ENCODE measurements at places on chromosomes 4 and X.

DNA sequence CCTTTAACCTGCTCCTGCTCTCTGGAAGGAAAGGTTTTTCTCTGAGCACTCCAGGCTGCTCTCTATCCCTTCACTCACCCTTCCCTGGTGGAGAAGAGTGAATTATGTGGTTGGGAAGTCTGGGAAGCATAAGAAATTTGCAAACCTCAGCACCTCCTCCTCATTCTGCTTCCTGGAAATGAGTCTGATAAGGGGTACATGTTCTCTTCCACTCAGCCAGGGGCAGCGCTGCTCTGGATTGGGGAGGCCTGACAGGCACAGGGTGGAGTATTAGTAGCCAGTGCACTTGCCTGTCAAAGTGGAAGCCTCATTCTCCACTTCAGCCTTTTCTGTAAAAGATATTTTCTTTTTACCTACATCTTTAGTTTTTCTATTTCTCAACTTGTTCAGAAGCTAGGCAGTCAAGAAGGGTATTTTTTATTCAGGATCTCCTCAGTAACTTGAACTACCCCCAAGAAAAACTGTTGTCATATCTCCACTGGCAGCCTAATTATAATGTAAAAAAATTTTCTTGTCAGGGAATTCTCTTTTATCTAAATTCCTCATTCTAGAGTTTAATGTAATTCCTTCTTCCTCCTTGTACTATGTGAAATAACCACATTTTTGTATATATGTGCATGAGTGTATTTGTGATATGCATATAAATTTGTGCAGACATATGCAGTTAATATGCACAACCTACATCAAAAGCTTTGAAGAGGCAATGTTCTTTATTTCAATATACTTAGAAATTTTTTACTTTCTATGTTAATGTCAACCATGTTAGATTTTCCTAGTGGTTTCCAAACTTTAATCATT is 15.3 kb downstream of the ADAMTS3 start:
- no peak for DNase-seq

DNA sequence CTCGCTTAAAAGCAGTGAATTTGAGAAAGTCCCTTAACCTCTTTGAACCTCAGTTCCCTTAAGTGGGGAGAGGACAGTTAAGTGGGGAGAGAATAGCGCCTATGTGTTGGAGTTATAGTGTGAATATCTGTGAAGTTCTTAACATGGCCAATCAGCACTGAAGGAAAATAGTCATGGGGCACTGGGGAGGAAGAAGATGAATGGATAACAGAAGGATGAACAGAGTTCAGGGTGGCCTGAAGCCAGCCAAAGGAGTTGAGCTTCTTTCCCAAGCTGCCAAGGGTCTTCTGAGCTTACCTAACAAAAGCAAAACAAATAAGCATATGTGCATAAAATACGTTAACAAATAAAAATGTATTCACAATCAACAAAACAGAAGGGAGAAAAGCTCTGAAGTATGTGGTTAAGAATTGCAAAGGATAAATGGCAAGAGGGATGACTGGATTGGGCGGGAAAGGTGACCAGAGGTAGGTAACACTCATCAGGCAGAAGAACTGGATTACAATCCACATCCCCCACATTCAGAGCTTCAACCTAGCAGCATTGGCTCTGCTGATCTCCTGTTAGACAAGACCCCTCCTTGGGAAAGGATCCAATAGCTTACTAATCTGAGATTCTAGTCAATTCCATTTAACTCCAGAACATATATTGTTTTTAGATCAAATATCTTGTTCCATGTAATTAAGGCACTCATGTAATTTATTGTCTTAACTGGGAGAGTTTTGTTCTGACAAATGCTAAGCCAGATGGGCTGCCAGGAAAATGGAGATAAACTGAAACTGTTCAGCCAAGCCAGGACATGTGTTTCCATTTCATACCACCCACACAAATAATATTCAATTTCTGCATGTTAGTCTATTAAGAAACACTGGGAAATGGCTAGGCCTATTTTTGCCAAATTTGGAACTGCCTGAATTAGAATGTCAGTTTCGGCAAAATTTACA is 221.2 kb downstream of the LDB2 start:
- DNase-seq: no peak

DNA sequence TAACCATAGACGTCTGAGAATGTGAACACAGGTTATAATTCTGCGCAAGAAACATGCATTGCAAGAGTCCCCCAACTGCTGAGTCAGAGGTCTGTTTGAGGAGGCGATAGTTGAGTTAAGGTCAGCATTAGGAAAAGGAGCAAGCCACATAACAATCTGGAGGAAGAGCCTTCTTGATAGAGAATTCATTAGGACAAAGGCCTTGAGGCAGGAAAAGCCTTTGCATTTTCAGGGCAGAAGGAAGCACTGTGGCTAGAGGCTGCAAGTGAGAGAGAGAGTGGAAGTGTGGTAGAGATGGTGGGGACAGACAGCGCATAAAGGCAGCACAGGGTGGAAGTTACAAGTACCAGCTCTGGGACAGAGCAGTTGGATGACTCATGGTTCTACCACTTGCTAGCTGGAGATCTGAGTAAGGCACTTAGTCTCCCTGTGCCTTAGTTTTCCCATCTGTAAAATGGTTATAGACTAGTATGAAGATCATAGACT is 125.8 kb upstream of the LNX1 start:
- no peak for DNase-seq

- no peak for DNase-seq
Observed at GRCh38 chr4:125276811-125277210, 37.9 kb upstream of the FAT4 start.

- no peak for DNase-seq
Observed at GRCh38 chrX:117835034-117835433, 281.6 kb downstream of the KLHL13 start.

DNA sequence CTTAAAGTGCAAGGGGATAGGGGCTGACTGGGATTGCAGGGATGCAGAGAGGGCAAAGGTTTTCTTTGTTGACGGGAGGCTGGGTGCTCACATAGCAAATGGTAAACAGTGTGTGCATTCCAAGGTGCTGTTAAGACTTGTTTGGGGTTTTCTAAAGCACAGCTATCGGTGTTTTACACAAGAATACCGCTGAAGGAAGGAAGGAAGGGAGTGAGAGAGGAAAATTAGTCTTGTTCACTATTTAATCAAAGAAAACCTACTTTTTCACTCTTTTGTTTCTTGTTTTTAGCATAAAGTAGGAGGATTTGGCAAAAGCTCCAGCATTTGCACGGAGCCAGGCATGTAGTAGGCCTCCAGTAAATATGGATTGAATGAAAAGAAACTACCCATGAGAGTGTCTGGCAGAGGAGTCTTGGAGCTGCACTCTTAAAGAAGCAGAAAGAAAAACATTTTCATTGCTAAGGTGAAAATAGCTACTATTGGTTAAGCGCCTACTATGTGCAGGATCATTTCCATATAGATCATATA is 99.7 kb downstream of the FIP1L1 start:
- no peak for DNase-seq

GRCh38 chr4:9996319-9997110 is 24.8 kb downstream of the SLC2A9 start:
- DNase-seq: no peak

GRCh38 chr4:7241597-7242125 is 49.3 kb downstream of the SORCS2 start:
- DNase-seq: no peak

DNA sequence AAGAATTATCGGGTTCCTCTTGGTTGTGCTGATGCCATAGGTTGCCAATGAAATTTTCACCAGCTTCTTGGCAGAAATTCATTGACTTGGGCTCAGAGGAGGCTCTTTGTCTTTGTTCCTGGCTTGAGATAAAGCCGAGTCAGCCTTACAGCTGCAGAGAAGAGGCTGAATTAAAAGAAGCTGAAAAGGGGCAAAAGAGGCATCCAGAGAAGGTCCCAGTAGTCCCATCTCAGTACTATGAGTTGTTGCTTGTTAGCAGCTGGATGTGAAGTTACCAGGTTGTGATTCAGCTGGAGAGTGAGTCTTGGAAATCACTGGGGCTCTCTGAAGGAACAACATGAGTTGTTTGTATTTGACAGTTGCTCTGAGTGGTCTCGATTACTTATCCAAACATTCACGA is 59.7 kb downstream of the SMAD1 start:
- DNase-seq: no peak

DNA sequence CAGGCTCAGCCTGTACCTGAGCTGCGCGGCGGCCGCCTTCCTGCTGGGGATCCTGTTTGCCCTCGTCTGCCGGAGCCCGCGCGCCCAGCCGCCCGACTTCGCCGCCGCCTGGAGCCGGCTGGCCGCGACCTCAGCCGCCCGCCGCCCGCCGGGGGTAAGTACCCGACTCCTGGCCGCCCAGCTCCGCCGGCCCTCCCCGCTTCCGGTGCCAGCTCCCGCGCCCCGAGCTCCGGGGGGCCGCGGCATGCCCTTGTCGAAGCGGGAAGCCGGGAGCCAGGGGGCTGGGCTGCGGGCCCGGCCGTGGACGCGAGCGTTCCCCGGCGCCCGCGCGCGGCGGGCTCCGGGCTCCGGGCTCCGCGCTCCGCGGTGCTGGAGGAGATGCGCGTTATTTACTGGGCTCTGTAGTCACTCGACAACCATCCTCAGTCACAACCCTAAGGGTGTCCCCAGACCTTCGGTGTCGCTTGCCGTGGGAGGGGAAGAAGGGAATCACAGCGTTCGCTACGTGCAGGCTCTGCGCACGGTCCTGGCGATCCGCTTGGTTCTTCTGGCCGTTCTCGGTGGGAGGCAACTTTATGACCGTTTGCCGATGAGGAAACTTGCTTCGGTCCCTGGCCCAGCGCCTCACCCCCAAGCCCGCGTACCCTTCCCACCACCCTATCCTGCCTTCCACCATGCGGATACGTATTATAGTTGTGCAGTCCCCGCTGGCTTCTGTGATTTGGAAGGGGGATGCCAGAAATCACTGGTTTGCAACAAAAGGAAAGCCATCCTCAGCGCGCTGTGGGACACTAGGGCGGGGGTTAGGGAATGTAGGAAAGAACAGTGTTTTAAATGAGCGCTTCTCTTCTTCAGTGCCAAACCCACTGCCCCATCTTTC is 944 bp downstream of the SNX25 start:
- DNase-seq: peak; percentile 57

- DNase-seq: no peak
Observed at GRCh38 chrX:68877606-68878005, 48.8 kb downstream of the EFNB1 start.

DNA sequence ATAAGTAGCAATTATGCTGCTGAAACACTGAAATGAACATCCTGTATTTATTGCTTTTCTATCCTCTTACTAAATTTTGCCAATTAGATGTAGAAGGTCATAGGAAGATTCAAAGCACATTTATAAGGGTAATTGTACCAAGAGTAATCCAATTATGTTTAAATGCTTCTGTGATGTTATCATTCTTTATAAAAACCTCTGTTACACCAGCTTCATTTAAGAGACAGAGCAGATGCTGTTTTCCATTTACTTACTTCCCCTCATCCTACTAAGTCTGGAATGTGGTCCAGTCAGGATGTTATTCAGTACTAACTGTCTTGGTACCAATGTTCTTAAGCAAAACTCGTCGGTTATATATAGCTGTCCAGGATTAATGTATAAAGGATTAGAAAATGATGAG is 539.6 kb downstream of the PDHA2 start:
- DNase-seq: no peak

DNA sequence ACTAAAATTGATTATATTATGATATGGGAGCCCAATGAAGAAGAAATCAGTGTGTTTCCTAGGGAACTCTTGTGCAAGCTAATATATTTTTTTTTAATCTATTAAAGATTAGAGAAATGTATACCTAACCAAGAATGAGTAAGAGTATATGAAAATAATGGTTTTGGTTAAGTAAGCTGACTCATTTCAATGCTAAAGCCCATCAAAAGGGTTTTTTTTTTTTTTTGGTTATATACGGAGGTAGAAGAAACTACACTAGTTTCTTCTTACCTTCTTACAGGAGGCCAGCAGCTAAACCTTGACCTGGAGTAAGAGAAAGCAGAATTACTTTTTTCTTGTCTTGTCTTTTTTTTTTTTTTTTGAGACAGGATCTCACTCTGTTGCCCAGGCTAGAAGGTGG is 27.5 kb downstream of the RUFY3 start:
- no peak for DNase-seq

DNA sequence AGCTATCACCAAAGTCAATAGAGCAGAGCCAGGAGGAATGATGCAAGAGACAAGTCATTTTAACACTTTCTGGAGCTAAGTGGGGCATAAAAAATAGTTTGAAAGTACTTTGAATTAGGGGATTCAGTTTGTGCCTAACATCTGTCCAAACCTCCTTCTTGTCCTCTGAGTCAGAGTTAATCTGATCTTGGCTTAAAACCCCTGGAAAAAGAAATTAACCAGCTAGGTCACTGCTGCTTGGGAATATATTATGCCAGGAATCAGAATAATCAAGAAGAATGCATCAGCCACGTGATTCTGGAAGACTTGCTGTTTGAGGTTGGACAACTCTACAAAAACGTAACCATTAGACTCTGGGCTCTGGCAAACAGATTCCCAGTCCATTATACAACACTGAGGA is 45.3 kb upstream of the EDA2R start:
- no peak for DNase-seq

- no peak for DNase-seq
Observed at GRCh38 chr4:187212446-187213080, 488.9 kb upstream of the FAT1 start.

DNA sequence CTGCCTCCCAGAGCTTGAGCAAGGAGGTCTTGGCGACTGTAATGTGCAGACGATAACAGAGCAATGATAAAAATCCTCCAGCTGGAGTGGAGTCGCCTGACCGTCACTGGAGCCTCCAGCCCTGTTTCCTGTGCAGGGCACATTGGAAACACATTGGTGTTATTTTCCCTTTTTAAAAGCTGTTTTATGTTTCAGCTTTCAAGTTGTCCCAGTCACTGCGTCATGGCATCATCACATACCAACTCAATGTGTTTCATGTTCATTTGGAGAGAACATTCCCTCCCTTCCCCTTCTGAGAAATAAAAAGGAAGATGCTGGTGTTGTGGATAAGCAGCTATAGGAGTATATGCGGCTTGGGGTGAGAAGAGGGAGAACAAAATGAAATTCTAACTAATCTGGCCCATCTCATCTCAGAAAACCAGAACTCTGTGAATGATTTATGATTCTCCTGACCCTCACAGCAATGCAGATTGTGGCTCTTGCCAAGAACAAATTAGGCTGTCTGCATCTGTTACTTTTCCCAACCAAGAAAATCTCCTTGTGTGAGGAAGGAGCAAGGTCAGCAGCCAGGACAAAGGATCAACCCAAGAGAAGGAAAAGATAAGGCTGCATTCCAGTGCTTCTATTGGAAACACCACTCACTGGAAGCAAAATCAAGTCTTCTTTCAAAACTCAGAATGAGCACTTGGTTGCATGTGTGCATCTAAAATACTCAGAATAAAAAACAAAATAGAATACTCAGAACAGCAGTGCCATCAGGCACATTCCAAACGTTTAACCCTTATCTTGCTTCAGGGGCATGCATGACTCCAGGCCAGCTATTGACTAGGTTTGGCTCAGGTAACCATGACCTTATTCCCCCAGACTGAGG is 134.4 kb downstream of the RASL11B start:
- no peak for DNase-seq

Measured in stimulated activated naive CD8-positive, alpha-beta T cell treated with anti-CD3 and anti-CD28 coated beads, Interleukin-15, amount 100 ng/mL, for 72 hours (primary cell).